Activated T-helper 2 cell treated with anti-CD3 and anti-CD28 coated beads, Interferon-gamma antibody, Interleukin-2, Interleukin-4, amounts not matched to agents 10 μg/mL and 5 μg/mL and 100 μg/mL, durations not matched to agents 14 hours and 24 hours and 36 hours (primary cell): ENCODE measurements at places on chromosomes 3 and 15. TPM values are rescaled to one million over a fixed set of nuclear protein-coding genes. Genes with fewer than 3 reads are reported as not detected.

Gene PAQR5
- not detected in 2 replicates for total RNA-seq

Gene TP63
- 5.1 and 5.6 TPM in 2 replicates for total RNA-seq

Gene GOLGA8Q
- total RNA-seq: 1.3 and 1.4 TPM in 2 replicates

Gene CLRN1
- not detected in 2 replicates for total RNA-seq

DNA sequence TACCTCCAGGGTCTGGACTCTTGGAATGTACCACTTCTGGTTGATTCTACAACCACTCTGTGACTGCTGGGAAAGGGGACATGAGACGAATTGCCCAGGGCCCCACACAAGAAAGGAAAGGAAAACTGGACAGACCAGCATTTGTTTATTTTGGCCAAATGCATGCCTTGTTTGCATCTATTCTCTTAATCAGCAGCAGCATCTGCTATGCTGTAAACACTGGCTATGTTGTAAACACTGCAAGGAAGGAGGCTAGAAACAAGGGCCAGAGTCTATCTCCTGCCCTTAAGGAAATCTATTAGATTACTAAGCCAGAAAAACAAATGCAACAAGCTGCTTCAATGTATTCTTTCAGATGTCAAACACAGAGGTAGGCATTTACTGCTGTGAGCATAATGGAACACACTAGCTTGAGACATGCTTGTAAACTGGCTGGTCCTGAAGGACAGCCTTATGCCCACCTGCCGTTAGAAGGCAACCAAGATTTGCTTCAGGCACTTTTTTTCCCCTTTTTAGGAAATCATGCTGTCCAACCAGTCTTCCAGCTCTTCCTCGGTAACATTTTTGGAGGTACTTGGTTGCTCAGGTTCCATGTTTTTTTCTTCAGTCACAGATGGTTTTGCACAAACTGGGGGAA is 102.1 kb upstream of the CHRM5 start:
- no peak for DNase-seq

DNA sequence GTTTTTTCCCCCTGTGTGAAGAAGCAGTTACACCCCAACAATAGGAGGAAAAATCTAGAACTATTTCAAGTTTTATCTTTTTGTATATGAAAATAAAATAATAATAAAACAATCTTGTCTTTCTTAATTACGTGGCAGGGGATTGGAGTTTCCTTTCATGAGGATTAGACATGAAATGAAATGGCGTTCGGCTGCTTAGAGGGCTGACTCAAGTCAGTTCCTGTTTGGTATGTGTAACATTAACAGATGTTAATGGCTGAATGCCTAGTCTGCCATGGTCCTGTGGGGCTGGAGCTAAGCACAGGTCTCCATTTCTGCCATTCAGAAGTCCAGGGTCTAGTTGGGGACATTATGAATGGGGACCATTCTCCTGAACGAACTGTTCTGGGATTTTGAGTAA is 3.1 kb upstream of the EXOG start:
- no peak for DNase-seq

DNA sequence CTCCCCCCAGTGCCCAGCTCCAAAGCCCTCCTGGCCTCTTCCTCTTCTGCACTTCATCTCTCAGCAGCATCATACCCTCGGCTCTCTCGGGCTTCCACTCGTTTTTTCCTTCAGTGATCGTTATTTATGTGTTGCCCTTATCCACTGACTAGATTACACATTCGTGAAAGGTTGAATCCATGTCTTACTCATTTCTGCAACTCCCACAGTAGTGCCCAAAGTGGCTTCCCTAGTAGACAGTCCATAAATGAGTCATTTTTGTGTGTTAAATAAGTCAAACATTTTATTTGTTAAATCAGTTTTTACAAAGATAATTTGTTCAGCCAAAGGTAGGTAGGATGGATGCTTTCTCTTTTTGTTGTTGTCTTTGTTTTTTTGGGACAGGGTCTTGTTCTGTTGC is 87.4 kb downstream of the CRTC3 start:
- no peak for DNase-seq

DNA sequence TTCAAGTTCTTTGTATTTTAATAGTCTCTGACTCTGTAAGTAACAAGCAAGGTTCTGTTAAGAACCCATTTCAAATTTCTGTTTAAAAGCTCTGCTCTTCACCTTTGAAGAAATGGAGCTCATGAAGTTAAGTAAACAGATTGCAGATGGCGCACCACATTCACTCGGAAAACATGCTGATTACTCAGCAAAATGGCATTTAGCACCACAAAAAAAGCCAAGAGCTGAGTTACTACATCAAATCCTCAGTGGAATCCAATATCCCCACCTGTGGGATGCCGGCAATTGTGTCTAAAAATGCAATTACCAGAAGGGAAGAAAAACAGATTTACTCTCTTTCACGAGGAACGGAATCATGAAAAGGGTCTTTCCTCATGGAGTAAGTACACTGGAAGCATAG is 758.0 kb downstream of the NTRK3 start:
- DNase-seq: no peak
